ENCODE measurements at places on chromosomes 16 and 17. TPM values are rescaled to one million over a fixed set of nuclear protein-coding genes. Genes with fewer than 3 reads are reported as not detected.

DNA sequence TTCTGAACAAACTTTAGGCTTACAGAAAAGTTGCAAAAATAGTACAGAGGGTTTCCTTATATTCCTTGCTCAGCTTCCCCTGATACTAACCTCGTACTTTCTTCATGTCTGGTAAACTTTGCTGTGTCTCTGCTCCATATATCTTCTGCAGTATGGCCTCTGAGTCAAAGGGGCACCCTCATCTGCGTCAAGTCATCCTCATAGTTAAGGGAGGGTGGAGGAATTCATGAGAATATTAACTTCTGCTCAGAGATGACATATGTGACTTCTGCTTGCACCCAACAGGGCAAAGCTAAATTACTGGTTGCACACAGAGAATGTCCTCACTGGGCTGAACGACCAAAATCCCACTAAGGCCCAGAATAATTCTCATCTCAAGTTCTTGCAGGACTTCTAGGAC is 4.3 kb upstream of the CCL7 start:
- peaks cover 41% of the 10 kb centered on the region for H3K27me3 ChIP-seq
- H3K36me3 ChIP-seq = no peaks in the 10 kb centered on the region
- no peak overlapping the region for H3K27ac ChIP-seq

The KRTAP9-8 gene
- not detected for total RNA-seq

GRCh38 chr16:24670623-24671454 is 58.6 kb upstream of the TNRC6A start:
- peaks cover 18% of the 10 kb centered on the region for H3K4me1 ChIP-seq
- no peak overlapping the region for H3K4me3 ChIP-seq
- no peak for DNase-seq
- peaks cover 2% of the 10 kb centered on the region for H3K27me3 ChIP-seq

DNA sequence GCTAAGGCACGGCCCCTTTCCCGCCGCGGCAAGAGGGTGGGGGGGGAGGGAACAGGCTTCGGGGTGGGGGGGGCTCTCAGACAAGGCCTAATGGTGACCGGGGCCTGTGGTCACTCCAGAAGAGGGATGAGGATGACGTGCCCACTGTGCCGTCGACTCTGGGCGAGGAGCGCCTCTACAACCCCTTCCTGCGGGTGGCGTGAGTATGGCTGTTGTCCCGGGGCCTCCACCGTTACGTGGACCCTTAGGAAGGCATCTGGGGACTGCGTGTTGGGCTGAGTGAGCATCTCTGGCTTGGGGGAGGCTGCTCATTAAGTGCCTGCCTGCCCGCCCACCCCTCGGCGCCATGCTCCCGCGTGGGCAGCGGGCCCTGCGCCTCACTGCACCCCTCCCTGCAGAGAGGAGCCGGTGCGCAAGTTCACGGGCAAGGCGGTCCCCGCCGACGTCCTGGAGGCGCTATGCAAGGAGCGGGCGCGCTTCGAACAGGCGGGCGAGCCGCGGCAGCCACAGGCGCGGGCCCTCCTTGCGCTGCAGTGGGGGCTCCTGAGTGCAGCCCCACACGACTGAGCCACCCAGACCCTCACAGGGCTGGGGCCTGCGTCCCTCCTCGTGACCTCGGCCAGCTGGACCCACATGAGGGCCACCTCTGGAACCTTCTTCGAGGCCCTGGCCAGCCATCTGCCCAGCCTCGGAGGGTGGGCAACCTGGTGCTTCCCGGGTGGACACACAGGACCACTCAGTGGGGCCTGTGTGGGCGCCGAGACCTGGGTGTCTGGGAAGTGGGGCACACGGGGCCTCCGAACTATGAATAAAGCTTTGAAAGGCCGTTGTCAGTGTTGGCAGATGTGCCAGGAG is 2.2 kb downstream of the HAGHL start:
- no peaks in the 10 kb centered on the region for H3K4me1 ChIP-seq
- H3K4me3 ChIP-seq = no peak overlapping the region
- no peak for DNase-seq
- peaks cover 3% of the 10 kb centered on the region for H3K27me3 ChIP-seq

- H3K36me3 ChIP-seq = peaks cover 2% of the 10 kb centered on the region
- H3K27ac ChIP-seq = no peak overlapping the region
- H3K4me1 ChIP-seq = peaks cover 14% of the 10 kb centered on the region
- H3K4me3 ChIP-seq = no peak overlapping the region
- H3K27me3 ChIP-seq = peaks cover 51% of the 10 kb centered on the region
Observed at GRCh38 chr17:6439951-6440350, 4.3 kb upstream of the PIMREG start.
